ENCODE measurements at places on chromosomes 13 and 19.

DNA sequence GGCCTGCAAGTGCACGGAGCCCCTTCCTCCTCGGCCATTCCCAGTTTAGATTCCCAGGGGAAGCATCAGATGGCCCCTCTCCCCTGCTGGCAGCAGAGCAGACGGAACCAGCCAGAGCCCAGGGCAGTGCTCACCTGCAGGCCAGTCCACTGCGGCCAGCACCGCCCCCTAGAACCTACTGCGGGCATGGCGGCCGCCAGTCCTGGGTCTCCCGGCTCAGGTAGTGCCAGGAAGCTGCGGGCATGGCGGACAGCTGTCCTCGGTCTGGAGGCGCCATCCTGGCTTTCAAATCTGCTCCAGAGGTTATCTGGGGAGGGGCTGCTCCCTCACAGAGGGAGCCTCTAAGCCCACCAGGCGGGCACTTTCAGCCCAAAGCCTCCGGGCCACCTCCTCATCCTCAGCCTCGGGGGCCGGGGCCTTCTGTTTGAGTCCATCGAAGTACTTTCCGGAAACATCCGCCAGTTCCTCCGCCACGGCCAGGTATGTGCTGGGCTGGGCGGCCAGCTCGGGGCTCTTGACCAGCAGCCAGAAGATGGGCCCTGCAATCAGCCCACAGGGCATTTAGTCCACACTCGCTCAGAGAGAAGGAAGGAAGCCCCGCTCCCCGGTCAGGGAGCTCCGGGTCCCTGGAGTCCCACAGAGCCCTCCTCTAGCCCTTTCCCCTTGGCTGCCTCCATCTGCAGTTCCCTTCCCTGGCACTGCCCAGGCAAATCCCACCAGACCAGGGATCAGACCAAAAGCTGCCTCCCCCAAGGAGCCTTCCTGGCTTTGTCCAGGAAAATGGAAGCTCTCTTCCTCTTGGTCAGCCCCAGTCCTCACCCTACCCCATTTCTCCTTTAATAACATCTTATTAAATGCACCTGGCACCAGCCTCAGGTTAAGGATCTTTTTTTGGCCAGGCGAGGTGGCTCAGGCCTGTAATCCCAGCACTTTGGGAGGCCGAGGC is 7.0 kb upstream of the GP6 start:
- DNase-seq: no peak

DNA sequence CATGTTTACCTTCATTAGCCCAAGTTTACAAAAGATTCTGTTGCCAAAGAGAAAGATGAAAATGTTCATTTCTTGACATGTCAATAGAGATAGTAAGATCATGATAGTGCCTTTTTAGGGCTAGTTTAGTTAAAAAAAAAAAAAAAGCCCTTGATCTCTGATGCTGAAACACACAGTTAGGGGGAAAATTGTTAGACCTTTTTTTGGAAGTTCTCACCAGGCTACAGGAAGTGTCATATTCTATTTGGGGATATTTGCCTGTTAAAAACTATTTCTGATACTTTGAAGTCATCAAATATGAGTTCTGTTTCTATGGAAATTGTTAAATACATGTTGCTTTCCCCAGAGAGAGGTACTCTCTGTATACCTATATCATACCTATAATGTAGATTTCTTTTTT is 21.6 kb downstream of the SLAIN1 start:
- DNase-seq: no peak

- no peak for DNase-seq
Observed at GRCh38 chr19:17557466-17557865, 2.0 kb downstream of the COLGALT1 start.

- no peak for DNase-seq
Observed at GRCh38 chr19:35844482-35845214, 7.7 kb downstream of the NPHS1 start.

GRCh38 chr19:43362179-43362578 is 8.7 kb downstream of the CD177 start:
- no peak for DNase-seq

DNA sequence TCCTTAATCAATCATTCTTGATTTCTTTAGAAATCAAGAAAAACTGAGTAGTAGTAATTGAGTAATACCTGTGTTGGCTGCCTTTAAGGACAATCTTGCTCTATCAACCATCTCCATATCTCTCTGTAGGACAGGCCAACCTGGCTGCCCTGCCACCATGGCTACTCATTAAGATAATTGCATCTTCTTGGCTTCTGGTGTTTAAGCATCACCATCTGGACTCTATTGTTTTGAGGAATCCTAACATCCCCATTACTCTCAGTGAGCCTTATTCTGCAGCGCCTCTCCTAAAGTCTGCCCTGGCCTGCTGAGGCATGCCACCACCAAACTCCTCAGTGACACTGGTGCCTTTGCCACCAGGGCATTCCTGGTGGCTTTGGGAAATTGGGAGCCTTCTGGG is 442.6 kb upstream of the ZNF507 start:
- DNase-seq: no peak

- no peak for DNase-seq
Observed at GRCh38 chr13:106381091-106381490, 154.4 kb downstream of the EFNB2 start.

- peak; percentile 55 for DNase-seq
Observed at GRCh38 chr19:5403968-5404640, 51.1 kb upstream of the ZNRF4 start.

DNA sequence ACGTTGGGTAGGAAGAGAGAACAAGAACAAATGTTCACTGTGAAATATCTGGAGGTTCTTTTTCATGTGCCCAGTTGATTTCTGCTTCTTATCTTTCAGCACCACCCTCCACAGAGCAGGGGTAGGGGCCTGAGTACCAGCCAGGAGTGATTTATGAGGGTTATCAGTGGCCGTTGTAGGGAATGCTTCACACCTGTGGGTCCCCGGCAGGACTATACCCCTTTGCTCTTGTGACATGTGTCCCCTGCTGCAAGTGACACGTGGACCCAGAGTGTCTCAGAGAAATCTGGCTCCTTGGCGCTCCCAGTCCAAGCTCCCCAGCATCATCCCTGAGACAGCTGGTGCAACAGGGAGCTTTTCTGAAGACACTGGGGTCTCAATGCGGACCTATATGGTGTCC is 29.7 kb downstream of the SIAH3 start:
- DNase-seq: no peak

GRCh38 chr13:40306817-40307216 is 359.6 kb downstream of the FOXO1 start:
- no peak for DNase-seq

- DNase-seq: no peak
Observed at GRCh38 chr19:8041531-8041931, 11.0 kb upstream of the CCL25 start.

- DNase-seq: no peak
Observed at GRCh38 chr13:36421447-36421846, 10.8 kb upstream of the CCNA1 start.

DNA sequence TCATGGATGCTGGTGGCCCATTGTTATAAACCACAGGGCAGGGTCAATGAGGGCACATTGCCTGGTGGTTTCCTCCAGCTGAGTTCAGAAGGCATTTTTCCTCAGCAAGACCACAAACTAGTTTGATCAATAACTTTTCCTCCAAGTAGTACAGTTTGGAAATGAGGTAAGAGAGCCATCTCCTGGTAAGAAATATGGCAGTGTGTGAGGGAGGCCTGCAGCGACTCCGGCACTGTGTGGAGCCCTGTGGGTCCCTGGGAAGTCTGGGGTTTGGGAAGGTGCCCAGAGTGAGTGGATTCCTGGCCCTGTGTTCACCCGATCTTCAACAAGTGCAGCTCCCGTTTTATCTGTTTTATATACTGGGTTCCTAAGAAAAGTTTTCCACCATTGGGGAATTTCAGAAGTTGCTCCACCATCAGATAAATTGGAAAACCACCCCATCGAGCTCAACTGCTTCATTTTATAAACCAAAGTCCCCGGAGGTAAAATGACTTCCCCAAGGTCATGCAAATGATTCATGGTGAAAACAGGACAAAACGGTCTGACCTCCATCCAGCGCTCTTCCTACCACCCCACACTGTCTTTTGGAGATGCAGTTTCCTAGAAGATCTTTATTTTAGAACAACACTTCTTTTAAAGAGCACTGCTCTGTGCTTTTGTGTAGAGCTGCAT is 148.4 kb downstream of the KATNAL1 start:
- no peak for DNase-seq

DNA sequence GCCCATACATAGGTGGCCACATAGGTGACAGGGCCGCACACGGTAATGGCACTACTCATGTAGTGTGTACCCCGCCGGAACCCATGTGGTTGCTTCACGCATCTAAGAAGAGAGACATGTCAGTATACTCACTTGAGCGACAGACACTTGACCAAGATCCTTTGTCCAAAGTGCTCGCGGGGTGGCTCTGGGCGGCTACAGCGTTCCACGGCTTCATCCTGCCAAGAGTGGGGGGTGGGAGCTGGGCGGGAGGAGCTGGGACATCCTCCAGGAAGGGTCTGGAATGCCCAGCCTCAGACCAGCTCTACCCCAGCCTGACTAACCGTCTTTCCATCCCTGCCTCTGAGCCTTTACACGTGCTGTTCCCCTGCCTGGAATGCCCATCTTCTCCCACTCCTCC is 8.5 kb downstream of the ANGPTL8 start:
- DNase-seq: no peak

DNA sequence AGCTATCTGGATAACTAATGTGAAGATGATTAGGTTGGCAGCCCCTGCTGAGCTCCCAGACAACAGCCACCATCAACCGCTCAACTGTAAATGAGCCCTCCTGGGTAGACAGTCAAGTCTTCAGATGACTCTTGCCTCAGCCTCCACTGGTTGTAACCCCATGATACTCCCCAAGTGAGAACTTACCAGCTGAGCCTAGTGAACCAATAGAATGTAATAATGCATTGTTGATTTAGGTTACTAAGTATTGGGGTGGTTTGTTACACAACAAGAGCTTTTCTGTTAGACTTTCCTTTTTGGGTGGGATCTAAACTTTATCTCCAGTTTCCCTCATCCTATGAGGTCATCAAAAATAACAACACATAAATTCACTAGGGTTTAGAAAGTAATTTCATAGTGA is 69.4 kb downstream of the CYSLTR2 start:
- no peak for DNase-seq

GRCh38 chr19:4971816-4972495 is 3.0 kb downstream of the KDM4B start:
- no peak for DNase-seq

DNA sequence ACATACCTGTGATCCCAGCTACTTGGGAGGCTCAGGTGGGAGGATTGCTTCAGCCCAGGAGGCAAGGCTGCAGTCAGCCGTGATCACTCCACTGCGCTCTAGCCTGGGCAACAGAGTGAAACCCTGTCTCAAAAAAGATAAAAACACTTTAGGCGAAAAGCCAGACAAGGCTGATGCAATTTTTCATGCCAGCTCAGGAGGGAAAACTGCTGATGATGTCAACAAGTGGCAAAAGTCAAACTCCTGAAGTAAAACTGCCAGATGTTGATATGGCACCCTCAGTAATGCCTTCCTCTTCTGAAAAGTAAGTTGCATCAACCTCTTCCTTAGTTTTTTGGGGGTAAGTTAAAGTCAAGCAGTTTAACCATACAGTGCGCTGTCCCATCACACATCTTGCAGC is 15.6 kb downstream of the ZNF599 start:
- no peak for DNase-seq

GRCh38 chr19:5987077-5987818 is 9.3 kb upstream of the RANBP3 start:
- DNase-seq: peak; percentile 74

DNA sequence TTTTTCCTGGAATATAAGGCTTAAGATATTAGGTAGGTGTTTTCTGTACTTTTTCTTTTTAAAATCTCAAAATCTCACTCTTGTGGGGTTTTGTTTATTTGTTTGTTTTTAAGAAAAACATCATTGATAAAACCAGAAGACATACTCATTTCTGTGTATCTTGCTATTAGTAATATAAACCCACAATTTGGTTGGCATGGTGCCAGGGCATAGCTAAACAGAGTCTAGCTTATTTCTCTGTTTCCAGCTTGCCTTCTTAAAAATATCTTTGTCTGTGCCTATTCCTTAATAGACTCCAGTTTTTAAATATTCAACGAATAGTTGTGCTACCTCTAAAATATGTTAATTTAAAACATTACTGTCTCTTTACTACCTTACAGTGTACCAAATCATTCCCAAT is 1121.9 kb upstream of the PCDH20 start:
- no peak for DNase-seq

GRCh38 chr19:56667311-56667870 is 4.2 kb downstream of the ZNF835 start:
- no peak for DNase-seq

GRCh38 chr13:43134868-43135267 is 111.5 kb downstream of the DNAJC15 start:
- no peak for DNase-seq

- DNase-seq: no peak
Observed at GRCh38 chr13:71171740-71172139, 695.3 kb downstream of the DACH1 start.

DNA sequence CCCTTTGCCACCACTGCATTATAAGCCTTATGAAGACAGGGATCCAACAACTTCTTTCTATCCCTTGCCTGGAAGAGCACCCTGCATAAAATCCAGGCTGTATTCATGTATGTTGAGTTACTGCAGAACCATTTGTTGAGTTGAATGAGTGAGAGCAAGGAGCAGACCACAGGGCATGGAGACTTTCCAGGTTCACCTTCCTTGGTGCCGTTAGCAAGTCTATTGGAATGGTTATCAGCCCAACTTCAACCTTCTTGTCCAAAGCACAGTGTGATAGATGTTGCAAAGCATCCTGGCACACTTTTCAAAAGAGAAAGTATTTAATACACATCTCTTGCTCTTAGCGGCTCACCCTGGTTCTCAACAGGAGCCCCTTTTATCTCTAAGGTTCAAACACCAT is 100.9 kb upstream of the CLDN10 start:
- DNase-seq: no peak

GRCh38 chr13:91249861-91250260 is 97.6 kb upstream of the MIR17HG start:
- no peak for DNase-seq

DNA sequence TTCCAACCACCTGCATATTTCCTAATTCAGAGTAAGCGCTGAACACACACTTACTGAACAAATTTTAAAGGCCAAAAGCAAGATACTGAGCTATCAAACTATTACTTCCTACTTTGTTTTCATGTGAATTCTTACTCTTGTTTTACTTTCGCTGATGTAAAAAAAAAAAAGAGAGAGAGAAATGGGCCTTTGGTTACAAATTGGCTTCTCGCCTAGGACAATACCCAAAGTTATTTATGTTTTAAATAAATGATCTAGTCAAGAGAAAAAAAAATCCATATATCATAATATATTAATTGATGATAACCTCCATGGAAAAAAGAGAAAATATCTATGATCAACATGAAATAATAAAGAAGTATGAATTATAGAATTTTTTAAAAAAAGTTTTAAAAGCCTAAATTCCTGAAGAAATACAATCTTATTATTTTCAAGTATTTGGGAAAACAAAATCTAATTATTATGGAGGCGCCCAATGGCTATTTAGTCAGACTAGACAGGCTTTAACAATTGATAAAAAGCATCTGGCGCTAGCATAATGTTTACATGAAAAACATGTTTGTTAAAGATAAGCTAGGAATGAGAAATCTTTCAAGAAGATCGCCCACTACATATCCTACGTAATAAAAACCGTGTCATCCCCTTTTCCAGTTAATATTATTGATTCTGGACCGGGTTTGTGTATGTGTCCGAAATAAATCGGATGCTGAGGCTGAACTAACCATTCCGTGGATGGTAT is 9.0 kb downstream of the COL4A1 start:
- DNase-seq: no peak

Measured in activated CD4-positive, alpha-beta T cell treated with anti-CD3 and anti-CD28 coated beads, Interleukin-2, amount 50 U/mL, for 1 hour (primary cell).